Muscle of arm (tissue), 14 donors: ENCODE measurements at places on chromosomes 2 and 18.
A peak's percentile ranks its signal among the peaks of the same experiment; 100 is the strongest.

DNA sequence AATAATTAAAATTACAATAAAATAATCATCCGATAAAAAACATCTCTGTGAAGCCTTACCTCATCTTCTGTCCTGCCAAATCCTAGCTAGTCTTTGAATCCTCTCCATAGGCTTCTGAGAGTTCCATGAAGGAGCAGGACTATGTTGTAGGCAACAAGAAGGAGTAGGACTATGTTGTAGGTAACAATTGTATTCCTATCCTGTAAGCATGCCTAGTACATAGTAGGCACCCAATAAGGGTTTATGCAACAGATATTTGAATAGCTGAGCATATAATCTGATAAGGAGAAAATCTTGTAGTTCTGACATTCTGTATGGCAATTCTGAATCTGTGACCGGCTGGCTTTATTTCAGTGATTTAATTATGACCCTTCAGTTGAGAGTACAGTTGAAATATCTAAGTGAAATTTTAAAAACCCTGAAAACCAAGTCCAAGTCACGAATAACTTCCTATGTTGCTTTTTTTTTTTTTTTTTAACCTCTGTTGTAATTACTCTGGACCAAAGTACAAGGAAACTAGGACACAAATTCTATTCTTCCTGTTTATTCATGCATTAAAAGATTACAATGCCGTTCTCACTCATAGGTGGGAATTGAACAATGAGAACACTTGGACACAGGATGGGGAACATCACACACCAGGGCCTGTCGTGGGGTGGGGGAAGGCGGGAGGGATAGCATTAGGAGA lies 27.8 kb downstream of the VWA3B start:
- DNase-seq = no peak

DNA sequence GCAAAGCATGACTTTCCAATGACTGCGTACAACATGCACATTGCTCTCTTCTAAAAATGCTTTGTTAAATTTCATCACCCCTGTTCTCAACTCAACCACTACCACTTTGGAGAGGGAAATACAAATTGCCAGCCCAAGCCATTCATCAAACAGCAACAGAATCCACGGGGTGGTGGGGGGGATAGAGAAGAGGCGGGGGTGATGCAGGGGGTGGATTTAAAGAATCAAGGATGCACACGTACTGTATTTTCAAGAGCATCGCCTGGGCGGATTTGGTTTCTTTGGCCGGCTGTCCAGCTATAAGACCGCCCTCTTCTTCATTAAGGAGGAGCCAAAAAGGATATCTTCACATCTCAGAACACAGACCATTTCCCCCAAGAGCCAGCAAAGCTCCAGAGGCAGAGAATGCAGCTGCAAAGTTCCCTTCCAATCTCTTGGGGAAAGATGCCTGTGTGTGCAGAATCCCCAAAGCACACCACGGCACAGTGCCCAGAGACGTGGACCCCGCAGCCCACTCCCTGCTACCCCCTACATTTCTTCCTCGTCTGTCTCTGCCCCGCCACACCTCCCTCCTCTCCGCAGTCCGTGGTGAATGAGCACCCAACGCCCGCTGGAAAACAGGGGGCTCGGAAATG lies 977 bp downstream of the SLC8A1 start:
- peak; percentile 76 for DNase-seq

- DNase-seq = no peak
These were observed 112.4 kb downstream of the FEZ2 start for GRCh38 chr2:36485521-36485920.

- DNase-seq = no peak
These were observed 41.0 kb downstream of the CDKL4 start for GRCh38 chr2:39202639-39203369.

- DNase-seq = no peak
These were observed 66.5 kb downstream of the SETBP1 start for GRCh38 chr18:44747157-44747556.

GRCh38 chr18:23062011-23062410 lies 73.3 kb upstream of the CABLES1 start:
- DNase-seq = no peak

- no peak for DNase-seq
These were observed 151.4 kb downstream of the ACKR3 start for GRCh38 chr2:236720974-236721540.
